Effector memory CD4-positive, alpha-beta T cell (primary cell): ENCODE measurements at places on chromosomes 12 and 14.

- H3K27ac ChIP-seq: no peak overlapping the region
- H3K27me3 ChIP-seq: no peaks in the 10 kb centered on the region
- H3K4me1 ChIP-seq: peaks cover 31% of the 10 kb centered on the region
- no peaks in the 10 kb centered on the region for H3K36me3 ChIP-seq
- DNase-seq: no peak
Measured at GRCh38 chr14:72444701-72445100, 449.2 kb downstream of the DPF3 start.

GRCh38 chr12:79514730-79515529 lies 175.8 kb downstream of the PAWR start:
- H3K4me3 ChIP-seq: no peak overlapping the region
- H3K27me3 ChIP-seq: no peaks in the 10 kb centered on the region
- H3K27ac ChIP-seq: no peak overlapping the region
- no peaks in the 10 kb centered on the region for H3K4me1 ChIP-seq
- DNase-seq: no peak
- H3K36me3 ChIP-seq: no peaks in the 10 kb centered on the region

DNA sequence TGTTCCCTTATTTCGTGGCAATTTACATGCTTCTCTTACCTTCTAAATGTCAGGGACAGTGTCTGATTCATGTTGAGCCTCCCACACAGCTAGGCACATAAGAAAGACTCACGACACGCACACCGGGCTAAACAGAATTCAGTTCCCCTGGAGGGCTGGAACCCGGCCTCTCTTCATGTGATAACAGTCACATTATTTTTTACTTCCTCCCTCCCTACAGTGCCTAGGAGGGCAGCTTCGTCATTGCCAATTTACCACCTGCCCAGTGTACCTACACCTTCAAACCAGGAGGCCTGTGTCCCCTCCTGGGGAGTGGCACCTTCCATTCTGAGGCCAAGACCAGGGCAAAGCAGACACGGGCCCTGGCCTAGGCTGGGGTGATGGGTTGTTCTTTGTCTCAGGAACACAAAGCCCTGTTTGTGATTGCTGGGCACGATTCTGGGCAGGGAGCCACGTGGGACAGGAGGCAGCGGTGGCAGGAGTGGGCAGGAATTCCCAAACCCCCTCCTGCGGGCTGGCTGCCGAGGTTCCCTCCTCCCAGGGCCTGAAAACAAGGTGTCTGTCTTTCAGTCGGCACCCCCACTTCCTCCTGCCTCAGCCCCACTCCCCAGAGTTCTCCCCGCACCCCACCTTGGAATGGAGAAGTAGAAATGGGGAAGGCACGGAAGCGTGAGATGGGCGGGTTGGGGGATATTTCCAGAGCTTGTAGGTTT lies 6.8 kb upstream of the RASAL1 start:
- no peaks in the 10 kb centered on the region for H3K27me3 ChIP-seq
- H3K4me1 ChIP-seq: no peaks in the 10 kb centered on the region
- no peaks in the 10 kb centered on the region for H3K36me3 ChIP-seq
- H3K27ac ChIP-seq: no peak overlapping the region
- H3K4me3 ChIP-seq: no peak overlapping the region
- DNase-seq: no peak

DNA sequence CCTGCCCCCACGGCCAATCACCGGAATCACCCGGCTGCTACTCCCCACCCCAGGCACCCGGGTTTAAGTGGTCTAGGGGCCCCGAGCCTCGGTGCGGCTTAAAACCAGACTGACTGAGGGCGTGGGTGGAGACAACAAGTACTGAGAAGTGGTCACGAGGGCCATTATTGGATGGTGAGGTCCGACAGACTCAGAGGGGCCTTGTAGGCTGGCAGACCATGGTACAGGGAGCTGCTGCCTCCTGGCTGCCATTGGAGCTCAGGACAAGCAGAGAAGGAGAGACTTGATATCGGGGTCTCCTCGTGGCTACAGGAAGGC lies 54.1 kb downstream of the FBRSL1 start:
- H3K4me1 ChIP-seq: no peaks in the 10 kb centered on the region
- no peak overlapping the region for H3K27ac ChIP-seq
- H3K27me3 ChIP-seq: no peaks in the 10 kb centered on the region
- H3K4me3 ChIP-seq: no peak overlapping the region
- no peak for DNase-seq

GRCh38 chr14:25103271-25103670 lies 53.3 kb upstream of the STXBP6 start:
- H3K27ac ChIP-seq: no peak overlapping the region
- DNase-seq: no peak
- H3K4me1 ChIP-seq: no peaks in the 10 kb centered on the region
- H3K4me3 ChIP-seq: no peak overlapping the region
- no peaks in the 10 kb centered on the region for H3K36me3 ChIP-seq
- no peaks in the 10 kb centered on the region for H3K27me3 ChIP-seq

GRCh38 chr12:66210840-66211239 lies 21.8 kb downstream of the IRAK3 start:
- no peaks in the 10 kb centered on the region for H3K4me1 ChIP-seq
- H3K36me3 ChIP-seq: no peaks in the 10 kb centered on the region
- H3K27me3 ChIP-seq: no peaks in the 10 kb centered on the region
- H3K27ac ChIP-seq: no peak overlapping the region

DNA sequence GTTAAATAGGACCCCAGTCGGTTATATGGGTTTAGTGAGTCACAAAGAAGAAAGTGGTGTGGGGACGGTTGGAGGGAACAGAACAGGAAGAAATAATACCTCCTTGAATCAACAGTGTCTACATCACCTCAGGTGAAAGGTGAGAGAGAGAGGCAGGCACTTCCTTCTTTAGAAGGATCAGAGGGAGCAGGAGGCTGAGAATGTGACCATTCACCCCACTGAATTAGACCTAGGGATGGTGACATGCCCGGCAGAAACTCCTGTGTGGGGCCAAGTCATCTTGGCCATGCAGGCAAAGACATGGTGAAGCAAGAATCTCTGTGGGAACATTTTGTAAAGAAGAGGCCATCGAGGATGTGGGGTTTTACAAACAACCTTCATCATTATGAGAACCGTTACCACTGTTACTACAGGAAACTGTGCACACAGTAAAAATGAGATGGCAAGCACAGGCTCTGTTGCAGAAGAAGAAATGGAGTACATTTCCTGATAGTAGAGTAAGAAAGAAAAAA lies 1196.9 kb downstream of the VRK1 start:
- no peaks in the 10 kb centered on the region for H3K27me3 ChIP-seq
- H3K4me3 ChIP-seq: peak overlapping the region; percentile 9
- H3K36me3 ChIP-seq: no peaks in the 10 kb centered on the region
- peaks cover 36% of the 10 kb centered on the region for H3K4me1 ChIP-seq
- peak overlapping the region; percentile 49 for H3K27ac ChIP-seq

DNA sequence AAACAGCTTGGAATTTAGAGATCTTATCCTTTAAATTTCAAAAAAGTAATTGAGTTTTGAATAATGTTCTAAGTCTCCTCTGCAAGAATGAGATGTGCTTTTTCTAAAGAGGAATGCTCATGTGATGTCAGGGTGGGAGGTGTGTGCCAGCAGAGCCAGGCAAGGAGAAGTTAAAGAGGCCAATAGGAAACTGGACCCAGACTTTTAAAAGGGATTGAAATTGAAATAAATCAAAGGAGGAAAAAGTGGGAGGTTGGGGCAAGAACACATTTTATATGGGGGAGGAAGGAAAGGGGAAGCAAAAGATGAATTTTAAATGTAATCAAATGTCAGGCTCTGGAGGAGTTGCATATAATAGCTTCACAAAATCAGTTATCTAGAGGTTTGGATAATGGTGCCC lies 126.1 kb downstream of the FIGNL2 start:
- no peaks in the 10 kb centered on the region for H3K27me3 ChIP-seq
- H3K27ac ChIP-seq: no peak overlapping the region
- DNase-seq: no peak
- H3K4me1 ChIP-seq: no peaks in the 10 kb centered on the region

DNA sequence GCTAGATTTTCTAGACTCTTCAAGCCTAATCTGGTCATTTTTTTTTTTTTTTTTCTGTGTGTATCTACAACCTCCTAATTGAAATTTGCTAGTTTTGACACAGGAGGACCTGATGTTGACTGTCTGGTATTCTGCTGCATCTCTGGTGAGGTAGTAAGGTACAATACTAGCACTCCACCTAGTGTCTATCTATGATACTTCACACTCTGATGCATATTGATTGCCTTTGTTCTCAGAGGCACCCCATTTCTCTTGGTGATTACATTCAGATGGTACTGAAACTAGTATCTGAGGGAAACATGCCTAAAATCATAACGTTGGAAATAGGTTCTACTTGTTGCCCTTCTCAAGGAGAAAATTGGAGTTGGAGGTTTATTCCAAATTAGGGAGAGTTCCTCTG lies 930.5 kb upstream of the NOVA1 start:
- H3K4me1 ChIP-seq: no peaks in the 10 kb centered on the region
- no peak overlapping the region for H3K4me3 ChIP-seq
- H3K27me3 ChIP-seq: no peaks in the 10 kb centered on the region
- no peaks in the 10 kb centered on the region for H3K36me3 ChIP-seq

DNA sequence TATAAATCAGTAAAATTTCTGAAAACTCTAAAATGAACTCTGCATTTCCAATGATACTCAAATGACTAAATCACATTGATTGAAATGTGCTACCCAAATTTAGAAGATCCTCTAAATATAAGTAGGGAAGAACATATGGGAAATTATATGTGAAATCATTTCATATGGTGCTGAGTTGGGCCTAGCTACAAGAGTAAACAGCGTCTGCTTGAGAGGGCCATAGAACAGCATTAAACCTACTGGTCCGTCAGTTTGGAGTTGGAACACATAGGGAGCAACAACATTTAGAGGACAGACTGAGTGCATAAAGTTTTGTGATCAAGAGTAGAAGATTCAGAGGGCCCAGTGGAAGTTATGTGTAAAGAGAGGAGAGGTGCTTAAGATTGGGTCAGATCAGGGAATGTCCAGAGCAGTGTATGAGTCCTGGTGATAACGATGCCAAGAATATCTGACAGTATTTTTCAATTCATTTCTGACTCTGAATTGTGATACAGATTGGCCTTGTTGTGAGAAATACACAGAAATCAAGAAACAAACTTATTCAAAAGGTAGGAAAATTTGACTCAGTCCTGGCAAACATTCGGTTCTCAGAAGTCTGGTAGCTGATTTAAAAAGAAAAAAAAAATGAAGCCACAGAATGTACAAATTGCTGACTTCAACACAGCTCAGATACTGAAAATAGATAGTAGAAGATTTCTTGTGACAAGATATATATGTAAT lies 362.2 kb downstream of the CCDC91 start:
- H3K27me3 ChIP-seq: no peaks in the 10 kb centered on the region
- DNase-seq: no peak
- H3K27ac ChIP-seq: no peak overlapping the region
- H3K36me3 ChIP-seq: no peaks in the 10 kb centered on the region
- H3K4me1 ChIP-seq: no peaks in the 10 kb centered on the region

- DNase-seq: no peak
- H3K4me1 ChIP-seq: no peaks in the 10 kb centered on the region
- no peaks in the 10 kb centered on the region for H3K27me3 ChIP-seq
- H3K36me3 ChIP-seq: peaks cover 38% of the 10 kb centered on the region
Measured at GRCh38 chr12:57707250-57707649, 13.3 kb downstream of the OS9 start.

DNA sequence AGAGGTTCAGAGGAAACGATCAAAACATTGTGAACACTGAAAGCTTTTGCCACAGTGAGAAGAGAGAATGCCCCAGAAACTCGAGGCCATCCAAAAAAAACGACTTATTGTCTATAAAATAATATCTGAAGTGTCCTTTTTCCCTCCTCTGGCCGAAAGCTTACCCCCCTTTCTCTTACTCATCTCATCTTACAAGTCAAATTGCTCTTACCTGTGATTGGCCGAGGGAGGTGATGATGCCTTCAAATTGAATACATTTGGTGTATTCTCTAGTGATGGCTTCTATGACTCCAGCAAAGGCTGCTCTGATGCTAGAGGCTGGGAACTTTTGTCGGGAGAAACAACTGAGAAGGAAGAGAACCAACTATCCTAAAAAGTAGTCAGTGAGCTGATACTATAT lies 90.7 kb downstream of the PTCSC3 start:
- H3K4me3 ChIP-seq: no peak overlapping the region
- H3K4me1 ChIP-seq: no peaks in the 10 kb centered on the region
- no peak overlapping the region for H3K27ac ChIP-seq
- H3K27me3 ChIP-seq: no peaks in the 10 kb centered on the region

- no peak overlapping the region for H3K27ac ChIP-seq
- H3K36me3 ChIP-seq: no peaks in the 10 kb centered on the region
- H3K4me1 ChIP-seq: no peaks in the 10 kb centered on the region
- no peak for DNase-seq
Measured at GRCh38 chr12:27464220-27464554, 17.7 kb downstream of the SMCO2 start.

- H3K36me3 ChIP-seq: no peaks in the 10 kb centered on the region
- no peak for DNase-seq
- H3K27ac ChIP-seq: no peak overlapping the region
- H3K4me3 ChIP-seq: no peak overlapping the region
- no peaks in the 10 kb centered on the region for H3K27me3 ChIP-seq
Measured at GRCh38 chr12:568486-568885, 94.8 kb downstream of the NINJ2 start.

GRCh38 chr14:105745433-105746123 lies 219.2 kb downstream of the TMEM121 start:
- H3K36me3 ChIP-seq: no peaks in the 10 kb centered on the region
- no peaks in the 10 kb centered on the region for H3K4me1 ChIP-seq
- no peak overlapping the region for H3K4me3 ChIP-seq
- no peak for DNase-seq

GRCh38 chr12:120067084-120067869 lies 49.3 kb downstream of the RAB35 start:
- no peaks in the 10 kb centered on the region for H3K4me1 ChIP-seq
- H3K27me3 ChIP-seq: no peaks in the 10 kb centered on the region
- peaks cover 20% of the 10 kb centered on the region for H3K36me3 ChIP-seq
- no peak overlapping the region for H3K27ac ChIP-seq

DNA sequence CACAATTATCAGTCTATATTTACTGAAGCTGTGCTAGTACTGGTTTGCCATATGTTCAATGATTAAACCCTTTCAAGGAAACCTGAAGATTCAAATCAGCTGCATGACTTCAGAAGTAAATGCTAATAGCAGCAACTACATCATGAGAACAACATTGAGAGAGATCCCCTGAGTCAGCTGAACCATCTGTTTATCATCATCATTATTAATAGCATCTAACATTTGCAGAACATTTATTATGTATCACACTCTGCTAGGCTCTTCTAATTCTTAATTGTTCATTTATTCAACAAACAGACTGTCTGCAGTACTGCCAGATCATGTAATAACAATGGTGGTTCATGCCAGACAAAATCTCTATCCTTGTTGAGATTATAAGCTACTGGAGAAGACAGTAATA lies 157.4 kb downstream of the KLHL28 start:
- no peaks in the 10 kb centered on the region for H3K36me3 ChIP-seq
- H3K4me1 ChIP-seq: no peaks in the 10 kb centered on the region
- no peak overlapping the region for H3K27ac ChIP-seq
- H3K27me3 ChIP-seq: no peaks in the 10 kb centered on the region
- DNase-seq: no peak

DNA sequence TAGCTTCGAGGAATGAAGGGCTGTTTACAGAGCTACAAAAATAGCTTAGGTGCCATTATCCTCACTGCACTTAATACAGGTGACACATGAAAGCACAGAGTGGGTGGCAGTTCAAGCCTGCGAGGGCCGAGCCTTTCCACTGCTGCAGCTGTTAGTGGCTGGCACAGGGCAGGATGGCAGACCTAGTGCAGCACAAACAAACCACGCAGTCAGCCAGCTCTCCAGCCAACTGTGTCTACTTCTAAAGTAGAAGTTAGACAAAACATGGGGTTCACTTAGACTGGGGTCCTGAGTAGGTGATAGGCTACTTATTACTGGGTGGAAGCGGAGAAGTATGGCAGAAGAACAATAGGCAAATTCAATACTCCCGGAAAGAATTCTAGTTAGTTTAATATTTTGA lies 95.4 kb downstream of the DUSP16 start:
- peaks cover 58% of the 10 kb centered on the region for H3K4me1 ChIP-seq
- H3K27ac ChIP-seq: peak overlapping the region; percentile 86
- H3K36me3 ChIP-seq: no peaks in the 10 kb centered on the region
- DNase-seq: peak; percentile 36
- no peak overlapping the region for H3K4me3 ChIP-seq
- no peaks in the 10 kb centered on the region for H3K27me3 ChIP-seq
